ENCODE measurements at places on chromosomes 1 and 21.

- no peak for DNase-seq
These were observed 12.4 kb upstream of the CCN1 start for GRCh38 chr1:85568151-85568550.

- no peak for DNase-seq
These were observed 135.4 kb upstream of the DUSP10 start for GRCh38 chr1:221877311-221877710.

GRCh38 chr1:117161887-117162286, 40.3 kb upstream of the TRIM45 start:
- DNase-seq = no peak

DNA sequence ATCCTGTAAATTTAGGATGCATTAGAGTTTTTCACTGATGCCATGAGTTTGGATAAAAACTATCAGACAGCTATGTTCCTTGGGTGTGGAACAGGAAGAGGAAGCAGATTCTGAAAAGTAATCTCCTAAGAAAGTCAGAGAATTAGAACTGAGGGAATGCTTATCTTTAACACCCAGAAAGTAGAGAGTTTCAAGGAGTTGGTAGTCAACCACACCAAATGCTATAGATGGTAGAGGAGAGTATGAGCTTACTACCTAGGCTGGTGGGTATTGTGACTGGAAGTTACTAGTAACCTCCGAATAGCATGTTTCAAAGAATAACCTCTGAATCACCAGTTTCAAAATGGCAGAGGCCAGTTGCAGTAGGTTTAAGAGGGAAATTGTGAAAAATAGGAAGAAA, 288.0 kb downstream of the HMCN1 start:
- DNase-seq = no peak

GRCh38 chr1:195193134-195193533, 1415.1 kb downstream of the KCNT2 start:
- DNase-seq = no peak

- DNase-seq = no peak
These were observed 51.1 kb downstream of the KCNJ6 start for GRCh38 chr21:37865156-37865555.

GRCh38 chr21:33997436-33997835, 75.9 kb upstream of the MRPS6 start:
- DNase-seq = no peak

DNA sequence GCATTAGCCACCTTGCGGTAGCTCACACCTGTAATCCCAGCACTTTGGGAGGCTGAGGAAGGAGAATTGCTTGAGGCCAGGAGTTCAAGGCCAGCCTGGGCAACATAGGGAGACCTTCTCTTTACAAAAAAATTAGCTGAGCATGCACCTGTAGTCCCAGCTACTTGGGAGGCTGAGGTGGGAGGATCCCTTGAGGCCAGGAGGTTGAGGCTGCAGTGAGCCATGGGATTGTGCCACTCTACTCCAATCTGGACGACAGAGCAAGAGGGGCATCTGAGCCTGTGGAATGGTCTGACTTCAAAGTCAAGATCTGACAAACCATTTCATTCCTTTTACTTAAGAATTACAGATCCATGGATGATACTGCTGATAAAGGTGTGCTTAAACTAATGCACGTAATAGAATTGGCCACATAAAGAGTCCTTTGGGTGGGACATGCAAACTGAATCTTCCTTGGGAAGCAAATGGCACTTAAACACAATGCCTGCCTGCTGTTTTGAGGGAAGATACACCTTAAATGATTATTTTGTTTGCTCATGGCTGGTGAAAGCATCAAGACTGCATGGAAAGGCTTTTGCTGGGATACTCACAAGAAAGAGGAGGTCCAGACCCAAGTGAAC, 2.5 kb upstream of the TMEM201 start:
- DNase-seq = no peak

DNA sequence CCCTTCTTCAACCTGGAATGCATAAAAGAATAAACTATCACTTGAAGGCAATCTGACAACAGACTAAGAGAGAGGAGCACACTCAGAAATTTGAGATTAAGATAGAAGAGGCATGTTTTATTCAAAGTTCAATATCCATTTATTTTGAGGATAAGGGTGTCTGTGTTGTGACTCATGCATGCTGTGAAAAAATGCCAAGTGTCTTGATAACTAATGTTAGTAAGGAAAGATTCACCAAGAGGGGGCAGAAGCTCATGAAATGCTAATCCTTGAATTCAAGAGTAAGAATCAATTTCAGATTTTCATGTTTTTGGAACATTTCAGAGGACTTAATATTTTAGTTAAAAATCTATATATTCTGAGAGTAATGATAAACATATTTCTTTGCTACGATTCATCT, 94.0 kb downstream of the IFI44 start:
- DNase-seq = no peak

- no peak for DNase-seq
These were observed 11.3 kb downstream of the SPATA17 start for GRCh38 chr1:217642455-217642854.

DNA sequence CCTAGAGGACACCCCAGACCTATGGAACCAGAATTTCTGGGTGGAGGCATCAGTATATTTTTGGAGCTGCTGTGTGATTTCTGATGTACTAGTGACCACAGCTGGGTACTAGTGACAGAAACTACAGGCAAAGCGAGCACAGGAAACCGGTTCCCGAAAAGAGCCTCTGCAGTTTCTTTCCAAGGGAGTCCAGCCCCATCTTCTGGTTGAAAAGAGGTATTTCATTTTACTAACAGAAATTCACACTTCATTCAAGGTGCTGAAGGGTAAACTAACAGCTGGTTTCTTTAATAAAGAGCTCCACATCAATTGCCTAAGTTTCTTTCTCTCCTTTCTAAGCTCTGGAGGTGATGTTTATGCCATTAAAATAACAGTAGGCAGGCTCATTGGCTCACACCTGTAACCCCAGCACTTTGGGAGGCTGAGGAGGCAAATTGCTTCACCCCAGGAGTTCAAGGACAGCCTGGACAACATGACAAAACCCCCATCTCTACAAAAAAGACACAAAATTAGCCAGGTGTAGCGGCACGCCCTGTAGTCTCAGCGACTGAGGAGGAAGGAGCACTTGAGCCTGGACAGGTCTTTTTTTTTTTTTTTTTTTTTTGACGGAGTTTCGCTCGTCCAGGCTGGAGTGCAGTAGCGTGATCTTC, 22.0 kb downstream of the THAP3 start:
- no peak for DNase-seq

- no peak for DNase-seq
These were observed 90.8 kb upstream of the ERRFI1 start for GRCh38 chr1:8116894-8117264.

- no peak for DNase-seq
These were observed 28.1 kb downstream of the ZSCAN20 start for GRCh38 chr1:33500547-33500946.

DNA sequence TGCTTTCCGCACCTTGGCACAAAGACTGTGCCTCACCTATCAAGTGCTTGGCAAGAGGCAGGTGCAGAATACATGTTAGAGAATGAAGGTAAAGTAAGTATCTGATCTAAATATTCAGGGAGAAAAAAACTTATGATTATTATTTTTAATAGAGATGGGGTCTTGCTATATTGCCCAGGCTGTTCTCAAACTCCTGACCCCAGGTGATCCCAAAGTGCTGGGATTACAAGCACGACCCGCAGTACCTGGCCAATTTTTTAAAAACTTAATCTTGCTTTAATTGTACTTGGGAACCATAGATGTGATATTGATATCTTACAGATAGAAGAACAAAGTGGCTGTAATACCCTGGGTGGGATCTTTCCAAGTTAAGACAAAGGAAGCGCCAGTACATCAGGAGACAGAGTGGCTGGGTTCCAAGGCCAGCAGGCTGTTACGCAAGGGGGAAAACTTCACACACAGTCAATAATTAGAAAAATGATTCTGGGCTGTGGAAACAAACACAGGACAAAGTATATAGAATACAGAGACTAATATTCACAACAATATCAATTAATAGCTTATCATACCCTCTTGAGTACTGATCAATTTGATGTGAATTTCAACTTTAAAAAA, 58.6 kb upstream of the ATP1A1 start:
- no peak for DNase-seq

DNA sequence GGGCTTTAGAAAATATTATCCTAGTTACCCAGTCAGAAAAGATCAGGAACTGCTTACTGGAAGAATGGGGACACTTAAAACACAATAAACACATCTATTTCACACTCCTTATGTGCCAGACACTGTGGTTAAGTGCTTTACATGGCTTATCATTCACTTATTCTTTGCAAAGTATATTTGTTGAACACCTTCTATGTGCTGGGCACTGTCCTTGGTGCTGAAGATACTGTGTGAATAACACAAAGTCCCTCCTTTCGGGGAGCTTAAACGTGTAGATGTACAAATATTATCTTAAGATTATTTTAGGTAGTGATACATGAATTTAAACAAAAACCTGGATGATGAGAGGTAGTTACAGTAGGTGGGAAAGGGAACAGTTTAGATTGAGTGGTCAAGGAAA, 169.3 kb downstream of the ST6GALNAC5 start:
- DNase-seq = no peak

DNA sequence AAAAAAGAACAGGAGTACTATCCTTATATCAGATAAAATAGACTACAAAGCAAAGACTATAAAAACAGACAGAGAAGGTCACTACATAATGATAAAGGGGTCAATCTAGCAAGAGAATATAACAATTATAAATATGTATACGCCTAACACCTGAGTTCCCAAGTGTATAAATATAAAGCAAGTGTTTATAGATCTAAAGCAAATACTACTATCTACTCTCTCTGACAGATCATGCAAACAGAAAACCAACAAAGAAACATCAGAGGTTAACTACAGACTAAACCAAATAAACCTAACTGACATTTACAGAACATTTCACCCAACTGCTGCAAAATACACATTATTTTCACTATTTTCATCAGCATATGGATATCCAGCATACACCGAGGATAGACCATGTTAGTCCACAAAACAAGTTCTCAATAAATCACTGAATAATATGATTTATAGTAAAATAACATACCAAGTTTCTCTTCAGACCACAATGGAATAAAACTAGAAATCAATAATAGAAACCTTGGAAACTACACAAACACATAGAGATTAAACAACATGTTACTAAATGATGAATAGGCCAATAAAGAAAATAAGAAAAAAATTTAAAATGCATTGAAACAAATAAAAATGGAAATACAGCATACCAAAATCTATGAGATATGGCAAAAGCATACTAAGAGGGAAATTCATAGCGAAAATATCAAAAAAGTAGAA, 22.7 kb downstream of the UCHL5 start:
- no peak for DNase-seq

- DNase-seq = no peak
These were observed 16.4 kb downstream of the KCNA10 start for GRCh38 chr1:110502402-110503151.

DNA sequence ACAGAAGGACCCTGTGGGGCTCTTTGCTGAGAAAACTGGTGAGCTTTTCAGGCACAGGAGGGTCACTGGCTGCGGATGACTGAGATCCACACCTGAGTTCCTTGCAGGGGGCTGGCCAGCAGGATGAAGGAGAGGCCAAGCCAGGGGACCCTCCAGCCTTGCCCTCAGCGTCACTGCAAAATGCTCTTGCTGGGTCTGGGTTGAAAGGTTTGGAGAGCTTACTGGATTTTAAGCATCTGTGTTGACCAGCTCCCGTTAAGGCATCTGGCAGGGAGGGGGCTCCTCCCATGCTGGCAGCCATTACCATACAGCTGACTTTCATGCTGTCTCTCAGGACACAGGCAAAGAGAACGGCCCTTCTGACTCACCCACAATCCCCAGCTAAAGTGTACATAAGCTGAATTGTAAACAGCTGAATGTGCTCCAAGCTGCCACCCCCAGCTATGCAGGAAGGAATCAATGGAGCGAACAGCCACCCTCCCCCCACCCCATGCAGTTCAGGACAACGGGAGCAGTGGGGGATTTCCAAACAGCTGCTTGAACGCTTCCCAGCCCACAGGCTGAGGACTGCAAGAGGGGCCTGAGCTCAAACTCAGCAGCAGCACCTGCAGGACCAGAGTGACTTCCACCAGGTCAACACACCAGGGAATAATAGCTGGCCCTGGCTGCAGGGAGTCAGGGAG, 21.3 kb upstream of the A3GALT2 start:
- no peak for DNase-seq

- no peak for DNase-seq
These were observed 171.7 kb downstream of the CRB1 start for GRCh38 chr1:197439708-197440280.

- DNase-seq = no peak
These were observed 378 bp upstream of the NUP210L start for GRCh38 chr1:154155251-154155650.

GRCh38 chr1:194339471-194339870, 1153.1 kb upstream of the B3GALT2 start:
- no peak for DNase-seq

- no peak for DNase-seq
These were observed 15.2 kb upstream of the ST3GAL3 start for GRCh38 chr1:43691871-43692815.

GRCh38 chr1:245153552-245154428, 995 bp upstream of the KIF26B start:
- no peak for DNase-seq

GRCh38 chr1:159071970-159072582, 4.5 kb downstream of the AIM2 start:
- peak; percentile 1 for DNase-seq

DNA sequence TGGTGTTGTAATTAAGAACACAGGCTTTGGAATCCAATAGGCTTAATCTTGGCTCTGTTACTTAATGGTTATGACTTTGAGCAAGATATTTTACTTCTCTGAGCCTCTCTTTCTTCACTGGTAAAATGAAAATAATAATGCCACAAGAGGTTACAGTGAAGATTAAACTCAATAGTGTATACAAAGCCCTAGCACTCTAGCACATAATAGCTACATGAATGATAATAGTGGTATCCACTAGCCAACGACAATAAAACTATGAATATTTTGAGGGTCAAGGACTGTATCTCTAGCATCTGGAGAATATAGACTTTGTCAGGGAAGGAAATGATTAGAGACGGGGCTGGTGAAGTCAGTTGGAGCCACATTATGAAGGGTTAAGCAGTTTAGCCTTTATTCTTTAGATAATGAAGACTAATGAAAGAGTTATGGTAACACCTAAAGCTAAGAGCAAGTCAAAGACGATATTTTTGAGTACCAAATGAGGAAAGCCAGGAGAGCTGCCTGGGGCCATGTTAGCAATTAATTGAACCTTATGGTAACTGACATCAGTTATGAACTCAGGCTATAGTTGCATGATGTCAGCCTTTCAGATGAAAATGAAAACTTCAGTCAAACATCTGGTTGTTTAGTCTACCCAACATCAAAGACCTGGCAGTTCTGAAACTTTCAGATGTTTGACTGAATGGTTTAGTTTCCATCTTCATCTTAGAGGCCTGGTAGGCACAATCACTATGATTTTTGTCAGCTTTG, 32.8 kb upstream of the RNF11 start:
- DNase-seq = no peak

Data from cerebellar nuclear complex (tissue), 1 donor.